Transverse colon (tissue), 4 donors: ENCODE measurements at places on chromosomes 5 and 9. TPM values are rescaled to one million over a fixed set of nuclear protein-coding genes. Genes with fewer than 3 reads are reported as not detected.

Gene OMD
- 6.7 TPM for total RNA-seq

Gene ANKRD18A
- total RNA-seq = 5.6 TPM

Gene SMIM3
- total RNA-seq = 22.4 TPM

Gene JAK2
- 17.2 TPM for total RNA-seq

Gene CAMK4
- 4.9 TPM for total RNA-seq

Gene LRRC26
- total RNA-seq = 31.8 TPM

Gene HTR1A
- not detected for total RNA-seq

Gene ZBTB5
- 3.2 TPM for total RNA-seq

Gene SLC36A2
- not detected for total RNA-seq

Gene NDST1
- 98.4 TPM for total RNA-seq

Gene IL3
- total RNA-seq = not detected

Gene TMEM171
- 32.8 TPM for total RNA-seq

Gene FAM200C
- total RNA-seq = 7.8 TPM

Gene RANBP17
- total RNA-seq = 13.8 TPM

Gene SHB
- 33.7 TPM for total RNA-seq

Gene TAF7
- total RNA-seq = 42.9 TPM

Gene SNCAIP
- 2.2 TPM for total RNA-seq

Gene ANKRD55
- total RNA-seq = not detected

Gene RNF180
- total RNA-seq = 3.5 TPM

Gene DDX4
- not detected for total RNA-seq

Gene SLC36A3
- total RNA-seq = not detected

Gene PCDHAC1
- 0.82 TPM for total RNA-seq

Gene ADRB2
- total RNA-seq = 1.00 TPM

Gene NRARP
- 343 TPM for total RNA-seq

Gene PHF24
- total RNA-seq = not detected

Gene ZBED3
- 1.9 TPM for total RNA-seq

Gene PCDHGA3
- 0.55 TPM for total RNA-seq

Gene RETREG1
- total RNA-seq = 93.5 TPM

Gene GABRG2
- 0.48 TPM for total RNA-seq

Gene ASB6
- 21.8 TPM for total RNA-seq

Gene SOX30
- total RNA-seq = not detected

Gene CDH12
- total RNA-seq = not detected

Gene CTNND2
- not detected for total RNA-seq

Gene PLEKHG4B
- total RNA-seq = under 0.01 TPM

Gene FAM170A
- total RNA-seq = not detected

Gene SPACA9
- 2.2 TPM for total RNA-seq

Gene FREM1
- 5.5 TPM for total RNA-seq

Gene IL5
- not detected for total RNA-seq

Gene PCDHGB3
- total RNA-seq = 1.4 TPM

Gene CARTPT
- 4.4 TPM for total RNA-seq
